Activated CD4-positive, alpha-beta T cell treated with anti-CD3 and anti-CD28 coated beads for 36 hours (primary cell): ENCODE measurements at places on chromosomes 3 and 15. TPM values are rescaled to one million over a fixed set of nuclear protein-coding genes. Genes with fewer than 3 reads are reported as not detected.

- H3K36me3 ChIP-seq: no peaks in the 10 kb centered on the region
- H3K27ac ChIP-seq: no peak overlapping the region
- H3K27me3 ChIP-seq: no peaks in the 10 kb centered on the region
- no peak for DNase-seq
- no peaks in the 10 kb centered on the region for H3K4me1 ChIP-seq
These were observed 68.3 kb upstream of the SLC6A6 start for GRCh38 chr3:14334136-14334535.

DNA sequence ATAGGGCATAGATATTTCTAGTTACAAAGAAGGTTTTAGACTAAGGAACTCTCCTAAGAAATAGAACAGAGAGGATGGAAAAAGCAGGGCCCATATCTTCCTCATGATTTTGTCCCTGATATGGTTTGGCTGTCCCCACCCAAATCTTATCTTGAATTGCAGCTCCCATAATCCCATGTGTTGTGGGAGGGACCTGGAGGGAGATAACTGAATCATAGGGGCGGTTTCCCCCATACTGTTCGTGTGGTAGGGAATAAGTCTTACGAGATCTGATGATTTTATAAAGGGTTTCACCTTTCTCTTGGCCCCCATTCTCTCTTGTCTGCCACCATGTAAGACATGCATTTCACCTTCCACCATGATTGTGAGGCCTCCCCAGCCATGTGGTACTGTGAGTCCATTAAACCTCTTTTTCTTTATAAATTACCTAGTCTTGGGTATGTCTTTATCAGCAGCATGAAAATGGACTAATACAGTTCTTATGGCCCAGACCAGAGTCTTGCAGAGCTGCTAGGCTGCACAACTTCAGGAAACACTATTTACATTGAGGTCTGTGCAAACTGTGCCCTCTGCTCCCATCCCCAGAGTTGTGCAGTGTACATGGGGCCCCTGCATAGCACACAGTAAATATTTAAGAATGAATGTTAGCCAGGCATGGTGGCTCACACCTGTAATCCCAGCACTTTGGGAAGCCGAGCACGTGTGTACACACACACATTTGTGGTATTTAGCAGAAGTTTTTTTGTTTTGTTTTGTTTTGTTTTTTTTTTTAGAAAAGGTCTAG, 20.3 kb upstream of the CA12 start:
- H3K36me3 ChIP-seq: no peaks in the 10 kb centered on the region
- no peak for DNase-seq
- no peak overlapping the region for H3K27ac ChIP-seq
- peaks cover 23% of the 10 kb centered on the region for H3K4me1 ChIP-seq

PCOLCE2 gene
- 0.39 TPM for total RNA-seq

SYNPR gene
- total RNA-seq: not detected

LYSMD2 gene
- total RNA-seq: 19.1 TPM

ERC2 gene
- total RNA-seq: not detected
